Muscle of leg (tissue), 16 donors: ENCODE measurements at places on chromosomes 2 and 18. TPM values are rescaled to one million over a fixed set of nuclear protein-coding genes. Genes with fewer than 3 reads are reported as not detected.

DNA sequence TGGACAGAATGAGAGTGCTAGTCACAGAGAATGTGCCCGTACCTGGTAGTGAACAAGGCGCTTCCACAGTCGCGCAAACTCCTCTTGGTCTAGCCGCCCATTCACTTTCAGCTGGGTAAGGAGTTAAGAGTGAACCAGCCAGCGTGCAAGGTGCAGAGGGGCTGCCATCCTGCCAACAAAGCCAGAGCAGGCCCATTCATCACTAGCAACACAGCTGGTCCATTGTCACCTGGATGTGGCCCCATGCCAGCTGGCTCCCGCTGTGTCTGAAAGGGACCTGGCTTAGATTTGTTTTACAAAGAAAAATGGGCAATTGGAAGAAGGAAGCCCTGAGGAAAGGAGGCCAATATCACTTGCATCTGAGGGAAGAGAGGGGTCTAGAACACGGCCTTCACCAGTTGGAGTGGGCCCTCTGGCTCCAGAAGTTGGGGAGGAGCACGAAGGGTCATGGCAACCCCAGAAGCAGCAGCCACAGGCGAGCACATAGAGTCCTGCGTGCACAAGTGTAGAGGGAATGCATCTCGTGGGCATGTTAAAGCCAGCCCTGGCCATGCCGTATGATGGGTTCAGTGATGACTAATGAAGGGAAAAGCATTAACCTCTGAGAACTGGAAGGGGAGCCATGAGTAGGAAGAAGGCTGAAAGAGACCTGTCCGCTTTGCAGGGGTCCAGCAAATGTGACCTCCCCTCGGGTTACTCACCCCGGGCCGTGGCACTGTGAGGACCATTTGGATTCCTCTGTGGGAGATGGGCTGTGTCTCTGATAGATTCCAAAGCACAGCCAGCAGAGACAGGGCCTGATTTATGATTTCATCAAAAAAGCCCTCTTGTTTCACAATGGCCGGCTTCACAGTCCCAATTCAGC, 70.6 kb downstream of the CAPN13 start:
- H3K4me1 ChIP-seq = no peaks in the 10 kb centered on the region
- DNase-seq = no peak
- H3K27ac ChIP-seq = no peak overlapping the region
- H3K4me3 ChIP-seq = no peak overlapping the region
- peaks cover 5% of the 10 kb centered on the region for H3K27me3 ChIP-seq

ZNF521 gene
- 67.1 TPM for total RNA-seq

CAPN13 gene
- total RNA-seq = not detected

GCA gene
- total RNA-seq = 10.6 TPM

TMEM37 gene
- 2.0 TPM for total RNA-seq

GRCh38 chr2:2694746-2695145, 363.7 kb upstream of the MYT1L start:
- no peak overlapping the region for H3K27ac ChIP-seq
- H3K36me3 ChIP-seq = no peaks in the 10 kb centered on the region
- no peak for DNase-seq
- no peaks in the 10 kb centered on the region for H3K4me1 ChIP-seq
- peaks cover 6% of the 10 kb centered on the region for H3K27me3 ChIP-seq
- no peak overlapping the region for H3K4me3 ChIP-seq

DNA sequence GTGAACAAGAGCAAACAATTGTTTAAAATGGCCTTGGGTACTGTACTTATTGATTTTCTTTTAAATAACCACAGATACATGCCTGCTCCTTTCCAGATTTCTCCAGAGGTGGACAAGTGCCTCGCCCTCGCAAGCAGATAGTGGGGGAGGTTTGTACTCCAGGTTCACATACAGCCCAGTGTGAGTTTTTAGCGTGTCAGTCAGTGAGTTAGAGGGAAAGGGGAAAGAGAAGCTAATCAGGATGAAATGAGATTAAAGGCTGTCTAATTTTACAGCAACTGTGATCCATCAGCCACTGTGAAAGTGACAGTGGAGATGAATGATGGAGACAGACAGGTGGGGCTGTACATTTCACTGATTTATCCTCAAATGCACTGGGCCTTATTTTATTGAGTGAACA, 74.7 kb downstream of the KLHL14 start:
- no peak overlapping the region for H3K4me3 ChIP-seq
- H3K4me1 ChIP-seq = no peaks in the 10 kb centered on the region
- H3K36me3 ChIP-seq = no peaks in the 10 kb centered on the region
- no peak for DNase-seq
- no peak overlapping the region for H3K27ac ChIP-seq
- H3K27me3 ChIP-seq = no peaks in the 10 kb centered on the region

NEU2 gene
- not detected for total RNA-seq

DNA sequence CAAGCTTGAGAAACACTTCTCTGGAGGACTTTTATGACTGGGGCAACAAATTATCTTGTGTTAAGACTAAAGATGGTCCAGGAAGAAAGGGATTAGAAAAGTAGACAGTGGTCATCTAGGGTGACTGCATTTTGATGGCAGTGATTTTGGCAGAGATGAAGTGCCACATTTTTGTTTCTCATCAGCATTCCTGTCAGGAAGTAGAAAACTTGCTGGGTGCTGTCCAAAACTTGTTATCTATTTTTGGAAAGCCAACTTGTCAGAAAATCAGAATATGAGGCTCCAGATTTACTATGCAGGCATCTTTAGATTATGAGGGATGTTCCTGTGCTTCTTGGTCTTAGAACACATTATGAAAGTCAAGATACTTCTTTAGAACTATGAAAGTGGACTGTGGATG, 29.0 kb upstream of the CALCRL start:
- peak; percentile 23 for DNase-seq
- H3K36me3 ChIP-seq = peaks cover 2% of the 10 kb centered on the region
- H3K27ac ChIP-seq = no peak overlapping the region
- no peaks in the 10 kb centered on the region for H3K27me3 ChIP-seq
- no peaks in the 10 kb centered on the region for H3K4me1 ChIP-seq

DNA sequence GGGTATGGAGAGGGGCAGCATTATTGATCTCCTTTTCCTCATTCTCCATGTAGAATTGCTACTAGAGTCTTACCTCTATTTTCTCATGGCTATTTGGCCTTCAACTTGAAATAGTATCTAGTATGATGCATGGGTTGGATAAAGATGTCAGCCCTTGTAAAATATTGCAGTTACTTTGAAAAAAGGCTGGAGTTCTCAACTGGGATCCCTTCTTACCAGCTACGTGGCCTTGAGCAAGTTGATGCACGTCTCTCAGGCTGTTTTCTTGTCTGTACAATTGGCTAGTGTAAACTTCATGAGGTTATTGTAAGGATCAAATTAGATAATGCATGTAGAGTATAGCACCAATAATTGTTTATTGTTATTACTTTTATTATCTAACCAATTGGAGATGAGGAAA, 50.2 kb downstream of the SEMA4F start:
- H3K4me3 ChIP-seq = no peak overlapping the region
- H3K27ac ChIP-seq = no peak overlapping the region
- no peak for DNase-seq
- H3K36me3 ChIP-seq = no peaks in the 10 kb centered on the region
- H3K4me1 ChIP-seq = no peaks in the 10 kb centered on the region
- H3K27me3 ChIP-seq = peaks cover 3% of the 10 kb centered on the region

MALL gene
- total RNA-seq = 6.3 TPM

DNA sequence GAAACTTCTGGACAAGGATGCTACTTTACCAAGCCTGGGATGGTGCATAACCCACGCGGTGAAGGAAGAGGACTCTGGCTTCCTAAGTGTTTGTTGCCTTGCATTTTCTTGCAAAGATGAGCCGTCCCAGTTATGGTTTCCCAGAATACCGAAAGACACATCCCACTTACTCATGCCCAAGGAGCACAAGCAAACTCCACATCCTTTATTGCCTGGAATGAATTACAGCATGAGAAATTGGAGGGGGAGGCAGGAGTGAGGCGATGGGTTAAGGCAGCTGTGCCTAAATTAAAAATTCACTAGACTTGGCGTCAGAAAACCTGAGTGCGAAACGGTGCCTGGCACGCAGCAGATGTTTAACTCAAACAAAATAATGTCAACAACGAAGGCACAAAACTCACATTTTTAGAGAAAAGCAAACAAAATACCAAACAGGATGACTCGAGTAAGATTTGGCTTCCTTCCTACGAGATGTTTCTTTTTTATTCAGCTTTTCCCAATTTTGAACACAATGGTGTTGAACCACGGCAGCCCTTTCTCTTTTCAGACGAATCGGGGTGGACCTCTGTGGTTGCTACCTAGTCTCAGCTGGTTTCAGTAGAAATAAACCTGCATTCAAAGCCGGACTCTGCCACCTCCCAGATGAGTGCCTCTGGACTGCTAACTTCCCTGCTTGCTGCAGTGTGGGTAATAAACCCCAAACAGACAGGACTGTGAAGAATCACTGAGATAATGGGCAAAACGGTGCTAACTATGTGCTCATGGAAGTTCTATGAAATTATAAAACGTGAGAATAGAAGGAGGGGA, 100.3 kb upstream of the NCK2 start:
- peaks cover 33% of the 10 kb centered on the region for H3K4me1 ChIP-seq
- no peaks in the 10 kb centered on the region for H3K36me3 ChIP-seq
- peak; percentile 16 for DNase-seq
- H3K4me3 ChIP-seq = no peak overlapping the region
- H3K27me3 ChIP-seq = no peaks in the 10 kb centered on the region
- H3K27ac ChIP-seq = no peak overlapping the region

DPYSL5 gene
- 10.0 TPM for total RNA-seq

LHCGR gene
- total RNA-seq = 0.44 TPM
